ENCODE measurements at places on chromosomes 5 and 9.

GRCh38 chr9:3541206-3541605 lies 15.4 kb upstream of the RFX3 start:
- no peak for DNase-seq

DNA sequence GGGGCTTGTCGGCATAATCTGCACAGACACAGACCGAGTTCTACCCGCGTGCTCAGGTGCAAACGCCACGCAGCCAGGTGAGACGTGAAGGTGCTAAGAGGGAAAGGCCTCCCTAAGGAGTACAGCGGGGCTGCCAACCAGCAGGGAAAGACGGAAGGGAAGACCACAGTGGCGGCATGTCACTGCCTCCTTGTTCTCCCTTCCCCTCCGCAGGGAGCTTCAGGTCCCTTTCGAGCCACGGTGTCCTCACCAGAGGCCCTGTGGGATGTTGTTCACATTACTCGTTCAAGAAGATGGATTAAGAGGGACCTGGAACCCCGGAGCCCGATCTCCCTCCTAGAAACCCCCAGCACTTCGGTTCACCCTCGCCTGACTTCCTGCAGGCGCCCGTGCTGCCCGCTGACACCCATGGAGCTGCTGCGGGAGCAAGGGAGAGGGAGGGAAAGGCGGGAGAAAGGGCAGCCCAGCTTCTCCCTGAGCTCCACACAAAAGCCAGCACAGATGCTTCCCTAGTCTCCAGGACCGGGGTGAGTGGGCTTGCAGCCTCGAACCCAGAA lies 686 bp downstream of the BRD9 start:
- DNase-seq = peak; percentile 64

DNA sequence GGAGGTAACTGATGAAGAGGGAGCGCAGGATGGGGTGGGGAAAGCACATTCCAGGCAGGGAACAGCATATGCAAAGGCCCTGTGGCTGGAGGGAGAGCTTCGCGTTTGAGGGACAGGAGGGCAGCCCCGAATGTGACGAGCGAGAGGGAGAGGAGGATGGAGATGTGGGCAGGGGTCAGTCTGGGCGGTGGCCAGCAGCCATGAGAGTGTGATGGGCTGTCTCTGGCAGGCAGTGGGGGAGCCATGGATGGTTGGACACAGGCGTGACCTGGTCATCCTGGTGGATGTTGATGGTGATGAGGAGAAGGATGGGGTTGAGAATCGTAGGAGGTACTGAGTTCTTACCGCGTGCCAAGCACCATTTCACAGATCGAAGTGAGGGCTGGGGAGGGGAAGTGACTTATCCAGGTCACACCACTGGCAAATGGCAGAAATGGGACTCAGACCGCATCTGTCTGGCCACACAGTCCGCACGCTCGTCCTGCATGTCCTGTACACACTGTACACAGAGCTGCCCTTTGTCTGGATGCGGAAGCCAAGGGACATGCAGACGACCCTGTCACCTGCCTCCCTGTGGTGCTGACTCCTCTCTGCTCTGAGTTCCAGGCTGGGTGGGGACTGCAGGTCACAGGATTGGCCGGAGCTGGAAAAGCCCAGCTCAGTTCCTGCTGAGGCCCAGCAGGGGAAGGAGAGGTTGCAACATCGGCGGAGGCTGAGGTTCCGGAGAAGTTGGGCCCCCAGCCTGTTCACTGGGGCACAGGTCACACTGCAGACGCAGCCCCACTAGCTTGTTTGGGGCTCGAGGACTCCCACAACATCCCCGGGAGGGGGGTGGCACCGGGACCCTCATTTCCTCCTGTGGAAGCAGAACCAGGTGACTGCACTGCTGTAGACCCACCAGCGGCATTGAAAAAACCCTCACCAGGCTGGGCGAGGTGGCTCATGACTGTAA lies 165.6 kb upstream of the IER5L start:
- DNase-seq = no peak

DNA sequence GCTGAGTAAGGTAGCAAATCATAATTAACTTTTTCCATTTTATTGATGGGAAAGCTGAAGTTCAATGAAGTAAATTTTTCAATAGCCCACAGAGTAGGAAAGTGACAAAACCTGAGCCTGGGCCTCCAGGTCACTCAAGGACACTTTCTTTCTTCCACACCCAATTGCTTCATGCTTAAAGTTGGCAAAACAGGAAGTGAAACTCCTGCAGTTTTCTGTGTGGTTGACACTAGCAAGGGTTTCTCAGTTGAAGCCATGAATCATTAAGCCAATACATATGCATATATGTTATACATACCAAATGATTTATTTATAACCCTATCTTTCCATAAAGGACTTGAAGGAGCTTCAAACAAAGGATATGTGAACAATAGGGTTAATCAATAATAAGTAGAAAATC lies 13.9 kb downstream of the TLR4 start:
- peak; percentile 4 for DNase-seq

DNA sequence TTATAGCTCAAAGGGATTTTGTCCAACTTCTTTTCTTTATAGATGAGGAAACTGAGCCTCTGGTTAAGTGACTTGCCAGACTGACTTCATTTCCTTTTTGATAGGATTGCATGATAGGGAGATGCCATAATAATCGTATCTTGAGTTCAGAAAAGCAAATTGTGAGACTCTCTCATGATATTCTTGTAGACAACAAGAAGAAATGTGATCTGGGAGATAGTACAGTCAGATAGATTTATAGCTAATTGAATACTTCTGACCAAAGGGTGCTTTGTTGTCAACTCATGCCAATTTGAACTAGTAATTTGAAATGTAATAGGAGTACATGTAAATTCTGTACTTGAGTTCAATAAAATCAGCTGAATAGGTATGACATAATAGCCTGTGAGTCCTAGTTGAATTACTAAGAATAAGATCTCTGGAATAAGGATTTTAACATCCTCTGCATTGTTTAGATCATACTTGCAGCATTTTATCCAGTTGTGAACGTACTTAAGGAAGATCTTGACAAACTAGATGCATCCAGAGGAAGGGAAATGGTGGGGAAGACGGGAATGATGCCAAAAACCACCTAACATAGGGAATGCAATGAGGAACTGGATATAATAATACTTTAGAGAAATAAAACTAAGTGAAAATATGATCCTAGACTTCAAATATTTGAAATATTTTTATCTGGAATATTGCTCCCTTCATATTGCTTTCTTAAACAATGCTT lies 25.5 kb downstream of the CWC27 start:
- DNase-seq = no peak

GRCh38 chr5:93580927-93581445 lies at the start of gene NR2F1-AS1:
NR2F1-AS1 (minus strand) TSS chr5:93581219.
- no peak for DNase-seq

DNA sequence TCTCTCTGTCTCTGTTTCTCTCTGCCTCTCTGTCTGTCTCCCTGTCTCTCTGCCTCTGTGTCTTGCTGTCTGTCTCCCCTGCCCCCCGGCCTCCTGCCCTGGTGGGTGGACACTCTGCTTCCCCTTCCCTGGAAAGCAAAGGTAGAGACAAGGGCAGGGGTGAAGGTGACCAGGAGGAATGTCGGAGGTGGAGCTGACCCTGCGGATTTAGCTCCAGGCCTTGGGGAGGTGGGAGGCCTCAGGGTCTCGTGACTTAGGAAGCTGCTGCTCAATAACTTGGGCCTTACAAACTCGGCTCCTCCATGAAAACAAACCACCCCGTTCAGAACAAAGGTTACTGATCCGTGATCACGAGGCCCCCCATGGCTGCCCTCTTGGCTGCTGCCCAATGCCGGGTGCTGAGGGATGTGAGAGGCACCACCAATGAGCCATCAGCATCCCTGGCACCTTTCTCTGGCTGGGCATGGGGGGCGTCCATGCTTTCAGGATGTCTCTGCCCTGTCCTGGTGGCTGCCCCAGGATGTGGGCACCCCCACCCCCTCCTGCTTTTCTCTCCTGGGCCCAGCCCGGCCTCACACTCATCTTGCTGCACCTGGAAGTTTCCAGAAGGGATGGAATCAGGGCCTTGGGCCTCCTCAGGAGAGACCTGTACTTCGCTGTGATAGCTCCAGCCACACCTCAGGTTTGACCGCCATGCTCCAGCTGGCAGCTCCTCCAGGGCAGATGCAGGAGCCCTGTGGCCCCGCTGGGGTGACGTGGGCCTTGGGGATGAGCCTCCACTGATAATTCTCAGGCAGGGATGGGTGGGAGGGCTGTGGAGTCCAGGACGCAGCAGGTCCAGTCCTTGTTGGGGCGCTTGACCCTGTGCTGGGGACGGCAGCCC lies 14.8 kb upstream of the SLC6A19 start:
- DNase-seq = no peak

GRCh38 chr5:170363671-170364070 lies 25.5 kb downstream of the KCNMB1 start:
- no peak for DNase-seq
